Activated naive CD8-positive, alpha-beta T cell treated with anti-CD3 and anti-CD28 coated beads for 36 hours (primary cell): ENCODE measurements at places on chromosomes 13 and 19. TPM values are rescaled to one million over a fixed set of nuclear protein-coding genes. Genes with fewer than 3 reads are reported as not detected.
A peak's percentile ranks its signal among the peaks of the same experiment; 100 is the strongest.

The TEX26 gene
- not detected for total RNA-seq

DNA sequence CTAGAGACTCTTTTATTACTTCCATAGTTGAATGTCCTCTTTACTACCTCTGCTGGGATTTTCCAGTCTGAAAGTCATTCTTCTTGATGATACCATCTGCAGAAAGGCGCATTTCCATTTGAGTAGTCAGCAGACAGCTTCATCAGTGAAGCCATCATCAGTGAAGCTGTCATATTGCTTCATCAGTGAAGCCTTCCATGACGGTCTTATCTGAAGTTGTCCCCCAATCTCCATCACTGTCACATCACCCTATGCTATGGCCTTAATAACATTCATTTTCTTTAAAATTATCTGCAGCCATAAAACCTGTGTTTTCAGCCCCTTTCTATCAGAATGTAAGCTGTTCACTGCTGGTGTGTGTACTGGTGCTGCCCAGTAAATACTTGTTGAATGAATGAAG is 151.6 kb downstream of the B3GLCT start:
- no peak for DNase-seq
- peaks cover 12% of the 10 kb centered on the region for H3K27me3 ChIP-seq
- no peak overlapping the region for H3K4me3 ChIP-seq
- H3K36me3 ChIP-seq, result no peaks in the 10 kb centered on the region
- no peak overlapping the region for H3K27ac ChIP-seq

- H3K36me3 ChIP-seq, result peaks cover 46% of the 10 kb centered on the region
- peak overlapping the region; percentile 74 for H3K27ac ChIP-seq
- no peaks in the 10 kb centered on the region for H3K27me3 ChIP-seq
- no peak for DNase-seq
- H3K4me3 ChIP-seq, result no peak overlapping the region
- H3K4me1 ChIP-seq, result peaks cover 62% of the 10 kb centered on the region
These were observed 44.8 kb downstream of the DNM2 start for GRCh38 chr19:10762656-10763055.

GRCh38 chr19:53868091-53868891 is 608 bp downstream of the MYADM start:
- H3K27me3 ChIP-seq, result no peaks in the 10 kb centered on the region
- peak overlapping the region; percentile 94 for H3K4me3 ChIP-seq
- peak overlapping the region; percentile 80 for H3K27ac ChIP-seq
- H3K36me3 ChIP-seq, result peaks cover 10% of the 10 kb centered on the region
- peak; percentile 54 for DNase-seq
- peaks cover 43% of the 10 kb centered on the region for H3K4me1 ChIP-seq

The ZNF850 gene
- 10.6 TPM for total RNA-seq

The PRR36 gene
- total RNA-seq, result 0.10 TPM

GRCh38 chr19:23222998-23223652 is 27.1 kb downstream of the ZNF724 start:
- DNase-seq, result no peak
- H3K36me3 ChIP-seq, result peaks cover 80% of the 10 kb centered on the region
- H3K4me3 ChIP-seq, result no peak overlapping the region
- H3K4me1 ChIP-seq, result no peaks in the 10 kb centered on the region

DNA sequence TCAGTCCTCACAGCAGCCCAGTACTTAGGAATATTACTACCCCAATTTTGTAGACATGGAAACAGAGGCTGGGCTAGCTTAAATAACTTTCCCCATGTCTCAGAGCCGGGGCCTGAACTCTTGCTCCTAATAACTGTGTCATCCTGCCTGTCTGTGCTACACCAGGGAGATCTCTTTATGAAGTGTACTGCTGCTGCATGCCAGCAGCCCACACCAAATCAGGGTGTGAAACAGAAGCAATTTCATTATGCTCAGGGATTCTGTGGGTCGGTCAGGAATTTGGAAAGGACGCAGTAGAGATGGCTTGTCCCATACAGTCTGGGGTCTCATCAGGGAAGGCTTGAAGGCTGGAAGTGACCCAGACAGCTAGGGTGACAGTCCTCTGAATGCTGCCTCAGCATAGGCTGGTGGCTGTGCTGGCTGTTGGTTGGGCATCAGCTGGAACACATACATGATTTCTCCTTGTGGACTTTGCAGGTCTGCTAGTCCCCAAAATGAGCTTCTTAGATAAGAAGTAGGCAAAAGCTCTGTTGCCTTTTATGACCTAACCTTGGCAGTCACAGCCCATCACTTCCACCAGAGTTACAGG is 22.6 kb downstream of the ZNF507 start:
- peaks cover 48% of the 10 kb centered on the region for H3K4me1 ChIP-seq
- no peak for DNase-seq
- peaks cover 74% of the 10 kb centered on the region for H3K36me3 ChIP-seq
- no peaks in the 10 kb centered on the region for H3K27me3 ChIP-seq
- H3K27ac ChIP-seq, result no peak overlapping the region

The ABCA7 gene
- total RNA-seq, result 9.8 TPM

DNA sequence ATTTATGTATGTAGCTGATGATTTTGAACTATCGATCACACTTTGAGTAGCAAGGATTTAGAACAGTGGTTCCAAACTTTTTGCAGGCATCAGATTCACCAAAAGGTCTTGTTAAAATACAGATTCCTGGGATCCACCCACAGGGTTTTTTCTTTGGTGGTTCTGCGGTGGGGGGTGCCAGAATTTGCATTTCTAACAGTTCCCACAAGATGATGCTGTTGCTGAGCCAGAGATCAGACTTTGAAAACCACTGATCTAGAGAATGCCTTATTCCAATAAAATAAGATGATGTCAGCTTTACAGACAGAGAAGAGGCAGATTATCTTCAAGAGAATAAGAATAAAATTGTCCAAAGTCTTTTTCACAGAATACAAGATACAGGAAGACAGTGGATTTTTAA is 80.9 kb upstream of the SHISA2 start:
- no peak overlapping the region for H3K4me3 ChIP-seq
- no peak overlapping the region for H3K27ac ChIP-seq
- H3K27me3 ChIP-seq, result peaks cover 12% of the 10 kb centered on the region
- no peaks in the 10 kb centered on the region for H3K4me1 ChIP-seq
- DNase-seq, result no peak

- H3K27me3 ChIP-seq, result peaks cover 5% of the 10 kb centered on the region
- H3K36me3 ChIP-seq, result no peaks in the 10 kb centered on the region
- peak; percentile 74 for DNase-seq
- no peak overlapping the region for H3K4me3 ChIP-seq
- H3K27ac ChIP-seq, result no peak overlapping the region
These were observed 27.7 kb downstream of the MEIS3 start for GRCh38 chr19:47391510-47392223.

The NLRP7 gene
- not detected for total RNA-seq

DNA sequence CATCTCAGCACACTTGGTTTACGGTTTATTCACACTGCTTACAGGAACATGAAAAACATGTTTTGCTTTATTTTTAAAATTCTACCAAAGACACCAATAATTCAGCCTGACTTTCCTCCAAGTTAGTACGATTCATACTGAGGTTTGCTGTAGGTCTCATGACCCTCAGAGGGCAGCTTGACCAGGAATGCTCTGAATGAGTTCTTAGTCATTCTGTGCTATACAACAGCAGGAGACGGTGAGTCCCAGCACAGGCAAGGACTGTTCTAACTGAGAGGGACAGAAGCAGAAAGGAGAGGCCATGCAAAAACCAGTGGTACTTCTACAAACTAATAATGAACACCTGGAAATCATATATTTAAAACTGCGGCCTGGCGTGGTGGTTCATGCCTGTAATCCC is 6.4 kb downstream of the GRTP1 start:
- no peaks in the 10 kb centered on the region for H3K4me1 ChIP-seq
- H3K27ac ChIP-seq, result no peak overlapping the region
- H3K36me3 ChIP-seq, result no peaks in the 10 kb centered on the region

The ZNF625 gene
- total RNA-seq, result 4.0 TPM

DNA sequence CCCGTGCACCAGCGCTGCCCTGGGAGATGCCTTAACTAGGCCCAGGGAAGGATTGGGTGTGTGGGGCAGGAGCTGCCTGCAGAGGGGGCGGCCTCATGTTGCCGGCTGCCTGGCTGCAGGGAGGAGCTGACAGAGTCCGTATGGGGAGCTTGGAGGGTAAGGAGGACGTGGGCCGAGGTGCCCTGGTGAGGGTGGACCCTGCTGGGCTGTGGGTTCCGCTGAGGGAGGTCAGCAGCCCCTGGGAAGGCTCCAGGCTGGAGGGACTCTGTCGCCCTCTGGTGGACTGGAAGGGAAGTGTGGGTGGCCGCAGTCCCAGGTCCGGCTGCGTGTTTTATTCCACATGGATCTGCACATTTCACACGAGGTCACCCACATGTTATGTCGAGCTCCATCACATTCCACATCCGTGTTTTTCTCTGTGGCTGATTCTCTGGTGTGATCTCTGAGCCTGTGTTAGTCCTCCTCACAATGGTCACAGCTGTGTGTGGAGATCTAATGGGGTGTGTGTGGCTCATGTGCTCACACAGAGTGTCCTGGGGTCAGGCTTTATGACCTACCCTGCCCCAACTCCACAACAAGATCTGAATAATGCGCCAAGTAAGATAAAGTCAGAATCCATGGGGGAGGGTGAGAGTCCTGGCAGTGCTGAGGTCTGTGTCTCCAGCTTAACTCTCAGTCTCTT is 1.8 kb upstream of the CEACAM8 start:
- peaks cover 8% of the 10 kb centered on the region for H3K27me3 ChIP-seq
- no peaks in the 10 kb centered on the region for H3K36me3 ChIP-seq
- H3K4me1 ChIP-seq, result peaks cover 3% of the 10 kb centered on the region
- H3K27ac ChIP-seq, result no peak overlapping the region
- H3K4me3 ChIP-seq, result no peak overlapping the region
- DNase-seq, result peak; percentile 29

GRCh38 chr19:15289673-15290072 is 42.7 kb downstream of the BRD4 start:
- H3K27me3 ChIP-seq, result no peaks in the 10 kb centered on the region
- H3K4me1 ChIP-seq, result peaks cover 93% of the 10 kb centered on the region
- H3K4me3 ChIP-seq, result no peak overlapping the region
- H3K27ac ChIP-seq, result peak overlapping the region; percentile 25
- peaks cover 11% of the 10 kb centered on the region for H3K36me3 ChIP-seq

- no peak overlapping the region for H3K4me3 ChIP-seq
- no peak overlapping the region for H3K27ac ChIP-seq
- H3K36me3 ChIP-seq, result no peaks in the 10 kb centered on the region
- no peaks in the 10 kb centered on the region for H3K4me1 ChIP-seq
These were observed 258.4 kb downstream of the SPRY2 start for GRCh38 chr13:80082396-80083080.
